Activated naive CD4-positive, alpha-beta T cell treated with anti-CD3 and anti-CD28 coated beads, Interleukin-2, amount 50 U/mL, for 16 hours (primary cell): ENCODE measurements at places on chromosomes 6 and 20.

DNA sequence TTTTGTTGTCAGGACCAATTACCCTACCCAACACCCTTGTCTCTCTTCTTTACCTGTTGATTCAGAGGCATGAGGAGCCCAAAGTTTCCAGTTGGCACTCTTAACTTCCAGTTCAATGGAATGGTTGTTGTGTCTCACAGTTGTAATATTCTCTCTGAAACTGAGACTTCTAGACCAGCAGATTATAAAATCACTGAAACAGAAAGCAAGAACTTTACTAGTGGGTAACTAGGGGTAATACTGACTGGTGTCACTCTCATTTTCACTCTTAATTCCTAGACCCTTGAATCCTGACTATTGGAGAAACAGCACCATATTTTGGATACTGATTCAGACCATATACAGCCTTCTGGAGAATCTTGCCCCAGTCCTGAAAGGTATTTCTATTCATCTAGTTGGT, 140.2 kb upstream of the MMS22L start:
- no peak for DNase-seq

- DNase-seq = no peak
Observed at GRCh38 chr6:79031821-79032590, 46.0 kb downstream of the PHIP start.

DNA sequence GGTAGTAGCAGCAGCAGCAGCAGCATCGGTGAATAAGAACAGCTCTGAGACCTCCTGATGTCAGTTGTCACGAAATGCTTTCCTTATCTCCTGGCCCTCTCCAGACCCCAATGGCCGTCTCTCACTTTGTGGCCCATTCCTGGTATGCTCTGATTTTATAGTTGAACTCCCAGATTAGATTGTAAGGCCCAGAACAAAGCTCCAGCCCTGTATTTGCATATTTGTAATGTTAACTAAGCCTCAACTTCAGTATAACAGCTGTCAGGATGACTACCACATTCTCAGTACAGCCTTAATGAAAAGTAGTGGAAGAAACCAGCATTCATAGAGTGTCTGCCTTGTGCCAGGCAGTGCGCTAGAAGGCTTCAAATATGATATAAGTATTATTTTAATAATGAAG, 180.9 kb downstream of the SASH1 start:
- no peak for DNase-seq

DNA sequence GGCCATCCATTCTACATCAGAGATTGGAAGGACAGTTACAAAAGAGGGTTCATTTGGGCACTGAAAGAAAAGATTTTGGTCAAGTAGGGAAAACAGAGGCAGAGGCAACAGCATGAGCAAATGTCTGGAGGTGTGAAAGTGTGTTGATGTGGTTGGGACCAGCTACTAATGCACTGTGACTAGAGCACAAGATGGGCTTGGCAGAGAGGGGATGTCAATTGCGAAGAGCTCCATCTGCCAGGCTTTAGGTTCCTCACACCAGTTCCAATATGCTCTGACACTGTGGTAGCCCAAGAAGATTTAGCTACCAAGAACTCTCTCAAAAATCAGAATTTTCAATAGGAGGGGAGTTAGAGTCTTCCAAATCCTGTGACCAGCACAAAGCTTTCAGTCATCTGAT, 42.1 kb downstream of the TRAF3IP2 start:
- no peak for DNase-seq

DNA sequence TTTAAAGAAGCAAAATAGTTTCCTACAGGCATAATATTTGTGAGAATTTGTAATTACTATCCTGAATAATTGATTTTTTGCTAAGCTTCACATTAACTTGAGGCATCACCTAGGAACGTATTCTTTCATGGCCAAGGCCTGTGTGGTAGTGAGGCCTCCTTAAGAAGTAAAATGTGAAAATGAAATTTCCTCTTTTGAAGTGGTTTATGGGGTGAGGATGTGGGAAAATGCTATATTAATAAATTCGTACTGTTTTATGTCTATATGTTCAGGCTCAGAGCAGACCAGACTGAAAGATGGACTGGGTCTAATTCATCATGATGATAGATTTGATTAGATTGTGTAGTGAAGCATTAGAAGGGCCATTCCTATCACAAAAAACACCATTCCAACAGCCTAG, 33.1 kb downstream of the MYLIP start:
- no peak for DNase-seq
